ENCODE measurements at places on chromosomes 3 and 15. TPM values are rescaled to one million over a fixed set of nuclear protein-coding genes. Genes with fewer than 3 reads are reported as not detected.
A peak's percentile ranks its signal among the peaks of the same experiment; 100 is the strongest.

Gene CGNL1
- total RNA-seq = 10.0 TPM

Gene CCDC33
- total RNA-seq = not detected

Gene C3orf70
- total RNA-seq = 2.0 TPM

DNA sequence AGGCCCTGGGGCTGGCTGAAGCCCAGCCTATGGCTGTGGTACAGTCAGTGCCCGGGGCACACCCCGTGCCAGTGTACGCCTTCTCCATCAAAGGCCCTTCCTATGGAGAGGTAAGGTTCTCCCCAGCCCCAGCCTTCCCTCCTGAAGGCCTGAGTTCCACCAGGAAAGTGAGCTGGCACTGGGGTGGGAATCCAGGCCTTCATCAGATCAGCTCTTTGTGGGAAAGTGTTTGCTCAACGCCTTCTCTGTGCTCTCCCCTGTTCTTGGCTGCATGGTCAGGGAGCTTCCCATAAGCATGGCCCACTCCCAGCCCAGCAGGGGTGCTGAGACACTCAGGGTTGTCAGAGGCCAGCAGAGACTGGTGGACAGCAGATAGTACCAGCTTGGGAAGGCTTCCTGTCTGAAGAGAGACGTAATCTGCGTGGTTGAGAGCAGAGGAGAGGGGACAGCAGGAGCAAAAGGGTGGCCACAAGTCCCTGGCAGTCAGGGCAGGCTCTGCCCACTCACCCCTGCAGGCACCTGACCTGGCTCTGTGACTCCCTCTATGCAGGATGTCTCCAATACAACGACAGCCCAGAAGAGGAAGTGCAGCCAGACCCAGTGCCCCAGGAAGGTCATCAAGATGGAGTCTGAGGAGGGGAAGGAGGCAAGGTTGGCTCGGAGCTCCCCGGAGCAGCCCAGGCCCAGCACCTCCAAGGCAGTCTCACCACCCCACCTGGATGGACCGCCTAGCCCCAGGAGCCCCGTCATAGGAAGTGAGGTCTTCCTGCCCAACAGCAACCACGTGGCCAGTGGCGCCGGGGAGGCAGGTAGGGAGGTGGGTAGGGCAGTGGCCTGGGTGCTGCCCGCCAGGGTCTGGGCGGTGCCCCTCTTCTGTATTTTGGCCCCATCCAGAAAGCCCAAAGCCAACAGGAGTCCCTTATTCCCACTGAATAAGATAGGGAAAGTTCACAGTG lies 38.4 kb downstream of the PML start:
- no peak for DNase-seq

DNA sequence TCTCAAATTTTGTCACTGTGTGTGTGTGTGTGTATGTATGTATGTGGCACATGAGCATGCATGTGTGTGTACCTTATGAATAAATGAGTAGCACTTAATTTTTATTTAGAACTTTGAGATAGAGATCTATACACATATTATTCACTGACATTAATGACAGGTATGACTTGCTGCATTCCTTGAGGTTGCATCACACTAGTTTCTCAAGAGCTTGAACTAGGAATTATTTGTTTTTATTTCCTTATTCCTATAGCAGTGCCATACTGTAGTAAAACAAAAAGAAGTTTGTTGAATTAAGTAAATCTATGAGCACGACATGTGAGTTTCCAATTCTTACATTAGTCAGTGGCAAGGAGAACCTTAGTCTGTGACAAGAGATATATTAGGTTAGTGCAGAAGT lies 943.9 kb downstream of the ROBO1 start:
- DNase-seq = no peak

DNA sequence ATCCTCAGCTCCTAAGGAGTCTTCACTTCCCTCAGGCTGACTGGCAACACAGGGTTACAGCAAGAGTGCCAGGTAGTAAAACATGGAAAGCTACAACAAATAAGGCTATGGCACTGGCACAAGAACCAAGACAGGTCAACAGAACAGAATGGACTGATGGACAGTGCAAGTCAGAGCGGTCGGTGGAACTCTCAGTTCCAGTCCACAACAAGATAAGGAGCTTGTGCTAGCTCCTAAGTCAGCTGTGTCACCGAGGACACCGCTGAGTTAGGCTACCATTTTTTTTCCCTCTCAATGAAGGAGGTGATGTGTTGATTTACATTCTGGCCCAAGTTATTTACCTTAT lies 55.9 kb upstream of the LIMD1 start:
- DNase-seq = no peak

GRCh38 chr3:45915518-45916231 lies 27.6 kb upstream of the CXCR6 start:
- DNase-seq = no peak

DNA sequence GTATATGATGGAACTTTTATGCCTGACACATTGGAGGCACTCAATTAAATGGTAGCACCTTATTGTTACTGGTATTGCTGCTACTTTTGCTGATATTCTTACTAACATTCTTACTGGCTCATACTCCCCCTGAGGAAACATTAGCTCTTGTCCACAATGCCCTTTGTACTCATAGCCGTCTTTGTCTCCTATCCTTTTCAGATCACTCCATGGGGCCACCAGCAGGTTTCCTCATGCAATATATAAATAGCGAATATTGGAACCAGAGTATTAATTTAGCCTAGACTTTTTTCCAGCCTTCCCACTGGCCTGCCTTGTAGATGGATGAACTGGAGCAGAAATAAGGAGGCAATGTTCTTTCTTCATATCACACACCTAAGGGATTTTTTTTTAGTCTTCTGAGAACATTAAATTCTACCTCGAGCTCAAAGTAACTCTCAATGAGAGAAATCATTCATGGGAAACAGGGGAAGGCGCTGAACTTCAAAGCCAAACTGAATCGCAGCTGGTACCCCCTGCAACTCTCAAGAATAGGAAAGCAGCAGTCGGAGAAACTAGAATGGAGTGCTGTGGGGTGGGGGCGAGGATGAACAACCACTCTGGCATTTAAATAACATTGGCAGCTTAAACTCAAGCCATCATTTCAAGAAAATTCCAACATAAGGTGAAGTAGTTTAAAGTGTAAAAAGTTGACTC lies 300.3 kb downstream of the TAFA4 start:
- DNase-seq = no peak

DNA sequence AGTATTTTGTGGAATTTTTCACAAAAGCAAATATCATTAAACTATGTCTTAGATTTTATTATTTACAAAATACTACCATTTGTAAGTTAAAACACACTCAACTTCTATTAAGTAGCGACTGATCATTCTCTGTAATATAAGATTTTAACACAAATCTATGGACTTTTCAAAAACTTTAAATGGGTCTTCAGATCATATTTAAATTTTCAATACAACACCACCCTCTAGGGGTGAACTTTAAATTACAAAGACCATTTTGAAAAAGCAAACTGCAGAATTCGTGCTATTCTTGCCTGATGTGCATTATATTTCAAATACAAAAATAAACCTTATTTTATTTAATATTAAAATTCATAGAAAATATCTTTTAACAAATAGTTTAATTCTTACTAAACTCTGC lies 8.2 kb upstream of the VGLL4 start:
- no peak for DNase-seq

- no peak for DNase-seq
These were observed 26.5 kb downstream of the FGF12 start for GRCh38 chr3:192700885-192701284.

DNA sequence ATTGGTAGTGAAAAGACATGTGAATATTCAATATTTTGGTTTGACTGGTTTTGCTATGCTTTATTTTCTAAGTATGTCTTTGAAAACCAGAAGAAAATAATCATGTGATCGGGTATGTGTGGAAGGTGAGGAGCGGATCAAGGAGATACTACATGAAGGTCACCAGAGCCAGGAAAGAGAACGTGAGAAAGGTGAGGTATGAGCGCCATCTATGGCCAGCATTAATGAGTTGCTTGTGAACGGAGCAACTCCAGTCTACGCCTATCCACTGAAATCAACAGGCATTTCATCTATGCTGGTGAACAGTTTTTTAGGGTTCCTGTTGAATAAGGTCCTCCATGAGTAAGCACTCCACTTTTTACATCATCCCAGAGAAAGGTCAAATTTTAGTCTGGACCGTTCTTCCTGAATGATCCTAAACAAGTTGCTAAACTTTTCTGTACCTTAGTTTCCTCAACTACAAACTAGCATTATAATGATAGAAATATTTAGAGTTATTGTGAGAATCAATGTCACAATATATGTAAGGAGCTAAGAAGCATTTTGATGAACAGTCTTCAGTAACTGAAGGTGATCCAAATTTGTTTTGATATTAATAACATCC lies 1435.2 kb upstream of the CADM2 start:
- no peak for DNase-seq

DNA sequence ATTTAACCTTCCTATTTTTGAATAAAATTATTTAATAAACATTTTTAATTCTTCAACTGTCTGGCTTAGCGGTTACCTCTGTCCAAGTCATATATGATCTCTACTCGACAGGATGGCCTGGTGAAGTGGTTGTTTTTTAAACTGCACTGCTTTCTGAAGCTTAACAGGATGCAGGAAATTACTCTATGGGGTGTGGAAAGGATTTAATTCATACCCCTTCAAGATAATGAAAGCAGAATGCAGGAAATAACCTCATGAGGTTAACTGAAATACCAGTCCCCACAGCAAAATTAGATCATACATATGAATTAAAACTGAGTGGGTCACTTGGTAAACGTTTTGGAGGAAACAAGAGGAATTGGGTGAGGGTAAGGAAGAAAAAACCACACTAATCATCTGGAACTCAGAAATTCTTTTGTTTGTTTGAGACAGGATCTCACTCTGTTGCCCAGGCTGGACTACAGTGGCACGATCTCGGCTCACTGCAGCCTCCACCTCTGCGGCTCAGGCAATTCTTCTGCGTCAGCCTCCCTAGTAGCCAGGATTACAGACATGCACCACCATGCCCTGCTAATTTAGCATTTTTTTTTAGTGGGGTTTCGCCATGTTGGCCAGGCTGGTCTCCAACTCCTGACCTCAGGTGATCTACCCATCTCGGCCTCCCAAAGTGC lies 50.1 kb downstream of the LYSMD4 start:
- no peak for DNase-seq

- no peak for DNase-seq
These were observed 57.9 kb upstream of the CTXND1 start for GRCh38 chr15:80309769-80310384.

DNA sequence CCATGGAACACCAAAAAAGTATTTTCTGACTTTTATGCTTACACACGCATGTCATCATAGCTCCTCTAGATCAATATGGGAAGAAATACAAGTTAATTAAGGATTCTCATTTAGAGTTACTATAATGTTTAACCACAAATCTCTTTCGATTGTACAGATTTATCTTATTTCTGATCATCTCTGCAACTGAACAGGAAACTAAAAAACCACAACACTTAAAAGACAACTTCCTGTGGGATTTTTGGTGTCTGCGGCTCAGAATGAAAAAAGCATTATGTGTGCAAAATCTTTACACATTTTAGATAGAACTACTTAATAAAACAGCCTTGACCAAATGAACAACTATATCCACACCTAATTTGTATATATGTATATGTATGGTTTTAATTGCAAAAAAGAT lies 3.0 kb upstream of the TJP1 start:
- no peak for DNase-seq

DNA sequence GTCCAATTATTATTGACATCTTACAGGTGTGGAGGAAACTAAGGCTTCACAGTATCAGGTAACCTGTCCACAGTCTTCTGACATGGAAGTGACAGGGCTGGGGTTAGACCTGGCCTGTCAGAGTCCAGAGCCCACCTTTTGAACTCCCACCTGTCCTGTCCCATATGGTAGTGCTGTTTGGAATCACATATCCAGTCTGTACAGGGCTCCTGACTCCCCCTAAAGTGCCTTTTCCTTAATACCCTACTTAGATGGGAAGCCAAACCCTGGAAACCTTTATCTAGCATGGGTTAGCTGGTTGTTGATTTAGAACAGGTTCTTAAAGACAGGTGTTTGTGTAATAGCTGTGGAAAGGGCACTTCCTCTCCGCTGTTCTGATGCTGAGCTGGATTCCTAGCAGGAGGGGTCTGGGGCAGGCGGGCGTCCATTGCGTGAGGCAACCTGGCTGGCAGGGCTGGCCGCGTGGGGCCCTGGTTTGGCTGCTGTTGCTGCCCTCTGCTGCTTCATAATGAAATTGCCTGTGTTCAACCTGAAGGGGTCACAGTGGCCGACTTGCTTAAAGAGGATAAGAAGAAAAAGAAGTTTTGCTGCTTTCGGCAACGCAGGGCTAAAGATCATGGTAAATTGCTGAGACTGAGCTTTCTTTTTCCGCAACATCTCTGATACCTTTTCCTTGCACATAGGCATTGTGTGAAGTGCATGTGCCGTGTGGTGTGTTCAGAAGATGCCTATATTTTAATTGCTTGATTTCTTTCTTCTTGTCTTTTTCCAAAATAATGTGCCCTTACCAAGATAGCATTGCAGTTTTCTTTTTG lies 136.2 kb downstream of the CHDH start:
- DNase-seq = peak; percentile 83

DNA sequence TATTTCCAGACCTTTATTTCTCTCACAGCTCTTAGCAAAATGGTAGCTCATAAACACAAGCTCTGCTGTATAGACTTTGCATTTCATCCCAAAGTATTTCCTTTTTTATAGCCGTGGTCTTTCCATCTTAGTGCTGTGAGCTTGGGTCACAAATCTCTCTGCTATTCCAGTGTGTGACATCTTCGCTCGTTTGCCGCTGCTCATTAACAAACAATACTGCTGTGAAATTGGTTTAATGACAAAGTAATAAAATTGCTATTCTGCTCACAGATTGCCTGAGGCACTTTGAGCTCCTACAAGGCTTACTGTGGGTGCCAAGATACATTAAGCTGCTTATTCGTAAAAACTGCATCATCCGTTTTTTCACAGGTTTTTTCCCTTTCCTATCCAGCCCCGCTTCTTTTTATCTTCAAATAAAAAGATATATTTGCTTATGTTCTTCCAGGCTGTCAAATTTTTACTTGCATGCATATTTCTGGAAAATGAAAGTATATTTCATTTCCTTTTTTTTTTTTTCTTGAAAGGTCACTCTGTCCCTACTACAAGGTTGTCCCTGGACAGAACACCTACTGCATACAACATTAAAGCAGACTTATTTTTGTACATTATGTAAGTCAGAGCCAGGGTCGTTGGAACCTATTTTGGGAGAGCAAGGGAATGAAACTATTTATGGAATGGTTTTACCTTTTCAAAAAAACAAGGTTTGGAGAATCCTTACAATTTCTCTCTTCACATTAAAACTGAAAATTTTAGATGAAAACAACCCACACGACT lies 174.5 kb downstream of the MEIS2 start:
- no peak for DNase-seq

- DNase-seq = no peak
These were observed 44.9 kb upstream of the RAB6B start for GRCh38 chr3:133940536-133940935.

All from Right ventricle myocardium inferior (tissue), 1 donor.